ENCODE measurements at places on chromosomes 1 and 21.
A peak's percentile ranks its signal among the peaks of the same experiment; 100 is the strongest.

GRCh38 chr1:161085165-161085564, 4.2 kb downstream of the NECTIN4 start:
- no peak overlapping the region for H3K4me3 ChIP-seq
- DNase-seq: no peak
- peaks cover 48% of the 10 kb centered on the region for H3K4me1 ChIP-seq
- H3K27ac ChIP-seq: no peak overlapping the region
- H3K27me3 ChIP-seq: peaks cover 6% of the 10 kb centered on the region
- no peaks in the 10 kb centered on the region for H3K36me3 ChIP-seq

- H3K36me3 ChIP-seq: no peaks in the 10 kb centered on the region
- no peak overlapping the region for H3K27ac ChIP-seq
- DNase-seq: no peak
- peaks cover 9% of the 10 kb centered on the region for H3K4me1 ChIP-seq
- no peak overlapping the region for H3K4me3 ChIP-seq
Observed at GRCh38 chr1:70586046-70586445, 175.0 kb downstream of the CTH start.

DNA sequence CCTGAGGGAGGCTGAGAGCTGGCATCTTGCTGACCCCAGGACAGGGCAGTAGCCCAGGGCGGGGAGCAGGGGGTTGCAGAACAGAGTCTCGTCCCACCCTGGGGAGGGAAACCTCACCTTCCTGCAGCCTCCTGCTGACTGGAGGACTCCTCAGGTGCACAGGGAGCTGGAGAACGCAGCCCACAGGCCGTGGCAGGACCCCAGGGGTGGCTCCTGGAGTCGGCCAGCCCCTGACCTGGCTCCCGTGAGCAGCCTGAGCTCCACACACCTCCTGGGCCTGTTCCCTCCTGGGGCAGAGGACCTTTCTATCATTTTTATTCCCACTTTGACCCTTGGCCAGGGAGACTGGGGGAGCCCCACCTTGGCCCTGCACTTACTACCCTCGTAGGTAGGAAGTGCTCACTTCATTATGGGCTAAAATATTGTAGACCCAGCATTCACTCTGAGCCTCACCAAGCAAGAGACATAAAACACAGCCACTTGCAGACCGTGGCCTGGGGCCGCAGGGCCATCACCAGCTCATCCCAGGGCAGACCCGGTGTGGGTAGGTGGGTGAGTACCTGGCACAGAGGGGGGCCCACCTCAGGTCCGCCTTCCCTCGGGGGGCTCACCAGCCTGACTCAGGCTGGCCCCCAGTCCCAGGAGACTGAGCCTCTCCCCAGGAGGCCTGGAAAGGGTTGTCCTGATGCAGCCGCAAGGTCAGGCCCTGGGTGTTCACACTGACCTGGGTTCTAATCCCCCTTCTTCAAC, 287.3 kb upstream of the VAMP3 start:
- no peaks in the 10 kb centered on the region for H3K27me3 ChIP-seq
- H3K4me3 ChIP-seq: no peak overlapping the region
- DNase-seq: no peak
- no peaks in the 10 kb centered on the region for H3K36me3 ChIP-seq
- H3K4me1 ChIP-seq: peaks cover 21% of the 10 kb centered on the region

DNA sequence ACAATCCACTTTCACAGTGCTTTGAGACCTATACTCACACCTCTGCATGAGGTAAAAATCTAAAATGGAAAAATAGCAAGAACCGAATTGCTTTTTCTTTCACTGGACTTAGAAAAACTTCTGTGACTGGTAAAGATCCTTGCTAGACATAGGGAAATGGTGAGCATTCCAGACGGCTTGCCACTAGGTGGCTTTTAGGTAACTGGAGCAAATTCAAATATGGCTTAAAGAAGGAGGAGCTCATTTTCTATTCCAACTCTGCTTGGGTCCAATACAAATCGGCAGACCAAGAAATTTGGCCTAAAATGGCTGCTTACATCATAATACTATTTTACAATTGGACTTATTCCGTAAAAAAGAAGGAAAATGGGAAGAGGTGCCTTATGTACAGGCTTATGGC, 977.9 kb downstream of the ADGRL2 start:
- H3K27me3 ChIP-seq: no peaks in the 10 kb centered on the region
- H3K4me3 ChIP-seq: no peak overlapping the region
- H3K36me3 ChIP-seq: peaks cover 4% of the 10 kb centered on the region
- H3K27ac ChIP-seq: no peak overlapping the region
- no peak for DNase-seq

GRCh38 chr1:48693674-48694320, 82.9 kb downstream of the BEND5 start:
- no peak overlapping the region for H3K4me3 ChIP-seq
- DNase-seq: no peak
- H3K36me3 ChIP-seq: no peaks in the 10 kb centered on the region
- peaks cover 15% of the 10 kb centered on the region for H3K4me1 ChIP-seq

DNA sequence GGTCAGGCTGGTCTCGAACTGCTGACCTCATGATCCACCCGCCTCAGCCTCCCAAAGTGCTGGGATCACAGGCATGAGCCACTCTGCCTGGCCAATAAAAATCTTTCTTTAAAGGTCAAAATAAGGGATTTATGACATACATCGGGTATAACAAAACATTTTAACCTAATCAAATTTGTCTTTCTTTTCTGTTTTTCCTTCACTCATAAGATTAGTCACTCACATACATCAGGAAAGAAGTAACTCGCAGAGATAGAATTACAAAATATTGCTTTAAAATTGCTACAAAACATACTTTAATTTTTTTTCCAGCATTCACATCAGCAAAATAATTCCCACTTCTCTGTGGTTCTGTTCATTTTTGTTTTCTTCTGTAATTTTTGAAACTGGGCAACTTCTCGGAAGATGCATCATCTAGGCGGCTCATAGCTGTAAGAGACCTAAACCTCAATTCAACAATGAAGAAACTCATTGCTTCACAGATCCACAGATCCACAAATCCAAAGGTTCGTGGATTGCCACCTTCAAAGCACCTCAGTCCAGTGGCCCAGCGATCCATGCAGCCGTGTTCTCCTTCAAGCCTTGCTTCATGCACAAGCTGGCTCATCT, 39.7 kb downstream of the NEK2 start:
- no peaks in the 10 kb centered on the region for H3K36me3 ChIP-seq
- no peak overlapping the region for H3K27ac ChIP-seq
- H3K4me1 ChIP-seq: peaks cover 23% of the 10 kb centered on the region
- H3K4me3 ChIP-seq: no peak overlapping the region

DNA sequence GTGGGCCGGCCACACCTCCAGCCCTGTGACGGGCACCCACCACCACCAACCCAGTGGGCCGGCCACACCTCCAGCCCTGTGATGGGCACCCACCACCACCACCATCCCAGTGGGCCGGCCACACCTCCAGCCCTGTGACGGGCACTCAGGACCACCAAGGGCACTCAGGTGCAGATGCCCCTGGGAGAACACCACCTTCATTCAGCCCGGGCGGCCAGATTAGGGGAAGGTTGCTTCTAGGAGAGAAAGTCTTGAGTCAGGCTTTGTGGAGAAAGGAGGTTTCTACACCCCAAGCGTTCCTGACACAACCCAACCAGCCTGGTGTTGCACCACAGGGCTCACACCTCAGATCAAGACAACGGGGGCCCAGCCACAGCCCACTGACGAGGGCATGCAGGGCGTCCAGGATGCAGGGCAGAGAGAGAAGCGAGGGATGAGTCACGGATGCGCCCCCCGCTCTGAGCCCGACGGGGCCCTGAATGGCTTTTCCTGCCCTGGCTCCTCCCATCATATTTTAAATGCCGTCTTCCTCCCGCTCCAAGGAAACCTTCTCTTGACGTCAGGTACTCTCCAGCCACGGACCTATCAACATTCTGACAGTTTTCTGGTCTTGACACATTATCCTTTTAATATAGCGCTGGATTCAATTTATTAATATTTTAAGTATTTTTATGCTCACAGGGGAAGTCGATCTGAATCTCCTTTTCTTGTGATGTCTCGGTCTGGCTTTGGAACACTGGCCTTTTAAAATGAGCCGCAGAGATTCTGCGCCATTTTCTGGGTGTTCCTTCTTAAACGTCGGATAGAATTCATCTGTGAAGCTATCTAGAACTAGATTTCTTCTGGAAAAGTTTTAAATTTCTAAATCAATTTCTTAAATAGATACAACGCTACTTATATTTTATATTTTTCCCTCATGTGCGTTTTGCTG, 631 bp upstream of the SPATC1L start:
- H3K36me3 ChIP-seq: peaks cover 20% of the 10 kb centered on the region
- peaks cover 52% of the 10 kb centered on the region for H3K4me1 ChIP-seq
- H3K4me3 ChIP-seq: peak overlapping the region; percentile 88
- no peaks in the 10 kb centered on the region for H3K27me3 ChIP-seq

- no peaks in the 10 kb centered on the region for H3K27me3 ChIP-seq
- no peaks in the 10 kb centered on the region for H3K4me1 ChIP-seq
- no peaks in the 10 kb centered on the region for H3K36me3 ChIP-seq
Observed at GRCh38 chr1:106954661-106955229, 101.7 kb upstream of the PRMT6 start.

DNA sequence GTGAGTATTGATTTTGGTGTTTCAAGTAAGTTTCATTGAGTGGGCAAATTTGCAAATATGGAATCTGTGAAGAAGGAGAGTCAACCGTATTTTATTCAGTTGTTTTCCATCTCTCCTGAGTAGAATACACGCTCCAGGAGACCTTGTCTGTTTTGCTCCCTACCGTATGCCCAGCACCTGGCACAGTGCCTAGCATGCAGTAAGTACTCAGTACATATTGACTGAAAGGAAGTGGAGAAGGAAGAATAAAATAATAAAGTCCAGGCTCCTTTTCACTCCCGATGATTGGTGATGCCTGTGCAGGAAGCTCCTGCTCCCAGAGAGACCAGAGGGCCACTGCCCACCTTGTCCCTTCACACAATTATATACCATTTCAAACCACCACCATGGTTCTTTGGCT, 59.4 kb upstream of the NEK2 start:
- H3K36me3 ChIP-seq: no peaks in the 10 kb centered on the region
- peaks cover 53% of the 10 kb centered on the region for H3K4me1 ChIP-seq
- no peak overlapping the region for H3K27ac ChIP-seq
- no peak for DNase-seq
- H3K27me3 ChIP-seq: peaks cover 2% of the 10 kb centered on the region

- no peak for DNase-seq
- no peaks in the 10 kb centered on the region for H3K36me3 ChIP-seq
- no peak overlapping the region for H3K27ac ChIP-seq
- H3K4me3 ChIP-seq: no peak overlapping the region
- no peaks in the 10 kb centered on the region for H3K27me3 ChIP-seq
Observed at GRCh38 chr1:104163912-104164476, 414.3 kb downstream of the AMY1C start.

- H3K27me3 ChIP-seq: peaks cover 12% of the 10 kb centered on the region
- peak; percentile 14 for DNase-seq
- no peak overlapping the region for H3K4me3 ChIP-seq
- H3K36me3 ChIP-seq: no peaks in the 10 kb centered on the region
- peaks cover 26% of the 10 kb centered on the region for H3K4me1 ChIP-seq
- no peak overlapping the region for H3K27ac ChIP-seq
Observed at GRCh38 chr1:17485281-17485680, 45.8 kb upstream of the RCC2 start.

GRCh38 chr1:212922016-212922415, 28.3 kb upstream of the VASH2 start:
- H3K36me3 ChIP-seq: no peaks in the 10 kb centered on the region
- peaks cover 16% of the 10 kb centered on the region for H3K27me3 ChIP-seq
- no peak overlapping the region for H3K4me3 ChIP-seq
- no peak for DNase-seq
- H3K4me1 ChIP-seq: peaks cover 22% of the 10 kb centered on the region

- peak overlapping the region; percentile 75 for H3K27ac ChIP-seq
- H3K4me3 ChIP-seq: no peak overlapping the region
- H3K36me3 ChIP-seq: no peaks in the 10 kb centered on the region
- no peaks in the 10 kb centered on the region for H3K4me1 ChIP-seq
- DNase-seq: no peak
- H3K27me3 ChIP-seq: peaks cover 37% of the 10 kb centered on the region
Observed at GRCh38 chr1:206967096-206967849, 3.0 kb downstream of the FCAMR start.

- no peaks in the 10 kb centered on the region for H3K36me3 ChIP-seq
- H3K27ac ChIP-seq: peak overlapping the region; percentile 23
- no peaks in the 10 kb centered on the region for H3K27me3 ChIP-seq
- no peak for DNase-seq
Observed at GRCh38 chr1:173302890-173303829, 96.0 kb upstream of the TNFSF4 start.

GRCh38 chr1:55065648-55066047, 26.3 kb downstream of the PCSK9 start:
- no peak for DNase-seq
- H3K4me3 ChIP-seq: no peak overlapping the region
- H3K4me1 ChIP-seq: no peaks in the 10 kb centered on the region
- H3K27me3 ChIP-seq: no peaks in the 10 kb centered on the region

GRCh38 chr21:34180407-34180806, 107.0 kb downstream of the MRPS6 start:
- H3K4me3 ChIP-seq: no peak overlapping the region
- no peak overlapping the region for H3K27ac ChIP-seq
- H3K27me3 ChIP-seq: no peaks in the 10 kb centered on the region

GRCh38 chr1:27772932-27773825, at the start of gene STX12:
STX12 (plus strand) TSS chr1:27773219; CDS start chr1:27773308, 89 bp downstream.
- H3K27ac ChIP-seq: peak within 1 kb of the TSS; percentile 82
- peaks cover 4% of the 10 kb centered on the region for H3K27me3 ChIP-seq
- peak; percentile 98 for DNase-seq
- H3K36me3 ChIP-seq: no peaks in the 10 kb centered on the region
- H3K4me3 ChIP-seq: peak within 1 kb of the TSS; percentile 92

- H3K4me3 ChIP-seq: no peak overlapping the region
- DNase-seq: no peak
- H3K4me1 ChIP-seq: no peaks in the 10 kb centered on the region
- peaks cover 11% of the 10 kb centered on the region for H3K27me3 ChIP-seq
Observed at GRCh38 chr21:44529503-44530125, 10.4 kb downstream of the KRTAP10-1 start.

DNA sequence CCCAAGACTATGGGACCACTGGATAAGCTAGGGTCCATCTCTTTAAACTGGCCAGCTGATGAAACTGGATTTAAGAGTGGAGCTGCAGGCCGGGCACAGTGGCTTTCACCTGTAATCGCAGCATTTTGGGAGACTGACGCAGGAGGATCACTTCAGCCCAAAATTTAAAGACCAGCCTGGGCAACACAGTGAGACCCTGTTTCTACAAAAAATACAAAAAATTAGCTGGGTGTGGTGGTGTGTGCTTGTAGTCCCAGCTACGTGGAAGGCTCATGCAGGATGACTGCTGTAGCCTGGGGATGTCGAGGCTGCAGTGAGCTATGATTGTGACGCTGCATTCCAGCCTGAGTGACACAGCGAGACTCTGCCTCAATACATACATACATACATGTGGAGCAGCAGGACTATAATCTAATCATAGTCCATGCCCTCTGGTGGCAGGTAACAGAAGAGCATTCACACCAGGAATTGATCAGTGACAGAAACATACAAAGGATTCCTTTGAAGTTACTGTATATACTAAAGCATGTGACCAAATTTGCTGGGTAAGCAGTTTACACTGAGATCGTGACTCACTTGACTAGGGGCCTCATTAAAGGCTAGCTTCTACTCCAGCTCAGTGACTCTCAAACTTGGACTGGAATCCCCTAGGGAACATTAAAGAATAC, 101.5 kb upstream of the SLFNL1 start:
- H3K4me3 ChIP-seq: no peak overlapping the region
- peak; percentile 7 for DNase-seq
- H3K4me1 ChIP-seq: peaks cover 7% of the 10 kb centered on the region
- peaks cover 25% of the 10 kb centered on the region for H3K36me3 ChIP-seq
